ENCODE measurements at places on chromosomes 1 and 21.

DNA sequence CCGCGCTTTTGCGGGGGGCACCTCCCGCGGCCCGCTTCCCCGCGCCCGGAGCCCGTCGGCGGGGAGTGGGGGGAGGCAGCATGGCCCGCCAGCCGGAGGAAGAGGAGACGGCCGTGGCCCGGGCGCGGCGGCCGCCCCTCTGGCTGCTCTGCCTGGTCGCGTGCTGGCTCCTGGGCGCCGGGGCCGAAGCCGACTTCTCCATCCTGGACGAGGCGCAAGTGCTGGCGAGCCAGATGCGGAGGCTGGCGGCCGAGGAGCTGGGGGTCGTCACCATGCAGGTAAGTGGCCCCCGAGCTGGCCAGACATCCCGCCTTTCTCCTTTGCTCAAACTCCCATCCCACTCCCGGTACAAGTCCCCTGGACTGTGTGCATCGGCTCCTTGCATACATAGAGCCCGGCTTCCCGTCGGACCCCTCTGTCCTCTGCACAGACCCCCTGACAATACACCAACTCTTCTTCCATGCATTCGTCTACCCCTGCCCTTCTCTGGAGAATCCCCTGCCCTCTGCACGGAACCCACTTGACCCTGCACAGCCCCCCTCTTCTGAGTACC, 812 bp downstream of the CACHD1 start:
- DNase-seq, result no peak

DNA sequence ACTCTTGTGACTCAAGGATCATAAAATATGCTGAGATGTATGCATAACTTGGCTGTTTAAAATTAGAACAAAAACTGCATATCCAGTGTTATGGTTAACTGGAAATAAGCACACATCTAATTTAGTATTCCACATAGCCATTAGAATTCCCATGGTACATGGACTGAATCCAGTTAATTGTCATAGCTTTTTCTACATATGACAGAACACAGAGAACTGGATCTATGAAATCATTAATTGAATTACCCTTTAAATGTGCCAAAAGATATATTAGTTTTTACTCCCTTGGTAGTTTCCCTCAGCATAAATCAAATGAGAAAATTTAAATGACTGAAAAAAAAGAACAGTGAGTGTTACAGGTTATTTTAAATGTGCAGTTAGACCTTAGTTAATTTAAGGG, 395.9 kb downstream of the NCAM2 start:
- DNase-seq, result no peak

- DNase-seq, result no peak
Observed at GRCh38 chr1:31768939-31769704, 5.0 kb upstream of the ADGRB2 start.

GRCh38 chr1:220371324-220371723, 99.1 kb upstream of the RAB3GAP2 start:
- DNase-seq, result no peak

GRCh38 chr1:29584776-29585175, 348.5 kb downstream of the PTPRU start:
- DNase-seq, result no peak

DNA sequence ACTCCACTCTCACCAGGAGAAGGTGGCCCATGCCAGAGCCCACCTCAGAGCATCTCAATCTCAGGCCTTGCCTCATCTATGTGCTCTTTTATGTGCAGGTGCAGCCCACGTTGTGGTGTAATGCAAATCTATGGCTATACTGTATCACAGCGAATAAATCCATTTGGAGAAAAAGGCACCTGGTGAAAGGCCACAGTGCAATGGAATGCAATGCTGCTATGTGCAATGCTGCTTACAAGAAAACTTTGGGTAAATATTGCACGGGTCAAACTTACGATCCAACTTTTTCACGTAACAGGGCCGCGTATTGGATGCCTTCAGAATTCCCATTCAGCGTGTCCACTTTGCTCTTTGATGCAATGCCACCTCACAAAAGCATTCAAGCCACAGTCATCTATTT, 13.5 kb downstream of the ZBTB18 start:
- no peak for DNase-seq

GRCh38 chr1:147618077-147618569, 52.2 kb downstream of the ACP6 start:
- DNase-seq, result no peak
